Activated CD8-positive, alpha-beta memory T cell treated with anti-CD3 and anti-CD28 coated beads for 48 hours (primary cell): ENCODE measurements at places on chromosomes 1 and 21.

GRCh38 chr1:156284112-156284511, at the start of gene TMEM79:
Gene TMEM79 (plus strand): TSS chr1:156284325. CDS start chr1:156285227, 902 bp downstream.
- no peak for DNase-seq

GRCh38 chr1:96845464-96845863, 123.9 kb downstream of the PTBP2 start:
- no peak for DNase-seq

DNA sequence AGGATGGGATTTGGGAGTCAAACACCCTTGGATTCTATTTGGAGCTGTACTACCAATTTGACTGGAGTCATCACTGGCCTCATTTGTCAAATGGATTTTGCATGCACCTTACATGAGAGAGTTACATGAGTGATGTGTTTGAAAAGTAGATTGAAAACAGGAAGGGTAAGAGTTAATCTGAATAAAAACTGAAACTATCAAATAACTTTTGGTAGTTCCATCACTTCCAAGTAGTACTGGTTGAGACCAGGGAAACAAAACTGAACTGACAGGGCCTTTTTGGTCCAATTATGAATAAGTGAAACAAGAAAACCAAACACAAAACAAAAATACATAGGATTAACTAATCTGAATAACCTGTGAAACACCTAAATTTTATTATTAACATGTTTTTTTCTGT, 30.2 kb downstream of the NUCKS1 start:
- DNase-seq = no peak

GRCh38 chr1:68107771-68108170, 57.3 kb upstream of the DIRAS3 start:
- no peak for DNase-seq

DNA sequence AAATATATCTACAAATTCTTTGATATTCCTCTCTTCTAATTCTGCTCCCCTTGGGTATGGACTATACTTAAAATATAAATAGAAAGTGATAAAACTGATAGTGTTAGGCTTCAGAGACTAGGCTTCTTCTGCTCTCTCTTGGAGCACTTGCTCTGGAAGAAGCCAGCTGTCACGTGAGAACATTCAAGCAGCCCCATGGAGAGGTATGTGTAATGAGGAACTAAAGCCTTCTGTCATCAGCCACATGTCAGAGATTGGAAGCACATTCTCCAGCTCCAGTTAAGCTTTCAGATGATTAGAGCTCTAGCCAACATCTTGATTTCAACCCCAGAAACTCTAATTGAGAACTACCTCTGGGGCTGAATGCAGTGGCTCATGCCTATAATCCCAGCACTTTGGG, 34.3 kb downstream of the XKR8 start:
- DNase-seq = no peak

DNA sequence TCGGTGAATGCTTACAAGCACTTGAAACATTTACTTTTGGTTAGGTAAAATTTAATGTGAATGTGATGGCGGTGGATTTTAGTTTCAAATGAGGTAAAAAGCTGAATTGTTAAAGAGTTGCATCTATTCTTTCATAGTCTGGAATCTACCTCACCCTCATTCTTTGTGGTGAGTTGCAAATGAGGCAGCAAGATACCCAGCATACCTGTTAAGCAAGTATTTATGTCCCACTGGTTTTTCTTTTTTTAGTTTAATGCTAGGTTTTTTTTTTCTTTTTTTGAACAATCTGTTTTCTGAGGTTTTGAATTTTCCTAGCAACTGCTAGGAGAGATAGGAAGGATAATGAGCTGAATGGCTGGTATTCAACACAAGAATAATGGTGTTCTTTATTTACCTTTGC, 127.9 kb upstream of the CACYBP start:
- DNase-seq = no peak

- no peak for DNase-seq
Observed at GRCh38 chr1:74835051-74835450, 102.1 kb downstream of the TYW3 start.

DNA sequence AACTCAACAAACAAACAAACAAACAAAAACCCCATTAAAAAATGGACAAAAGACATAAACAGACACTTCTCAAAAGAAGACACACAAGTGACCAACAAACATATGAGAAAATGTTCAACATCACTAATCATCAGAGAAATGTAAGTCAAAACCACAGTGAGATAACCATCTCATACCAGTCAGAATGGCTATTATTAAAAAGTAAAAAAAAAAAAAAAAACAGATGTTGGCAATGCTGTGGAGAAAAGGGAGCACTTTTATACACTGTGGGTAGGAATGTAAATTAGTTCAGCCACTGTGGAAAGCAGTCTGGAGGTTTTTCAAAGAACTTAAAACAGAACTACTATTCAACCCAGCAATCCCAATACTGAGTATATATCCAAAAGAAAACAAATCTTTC, 94.7 kb downstream of the PLPP3 start:
- DNase-seq = no peak

- DNase-seq = no peak
Observed at GRCh38 chr1:20190256-20191160, 4.2 kb upstream of the PLA2G2C start.

GRCh38 chr1:54950006-54950368, 30.4 kb upstream of the TMEM61 start:
- no peak for DNase-seq

DNA sequence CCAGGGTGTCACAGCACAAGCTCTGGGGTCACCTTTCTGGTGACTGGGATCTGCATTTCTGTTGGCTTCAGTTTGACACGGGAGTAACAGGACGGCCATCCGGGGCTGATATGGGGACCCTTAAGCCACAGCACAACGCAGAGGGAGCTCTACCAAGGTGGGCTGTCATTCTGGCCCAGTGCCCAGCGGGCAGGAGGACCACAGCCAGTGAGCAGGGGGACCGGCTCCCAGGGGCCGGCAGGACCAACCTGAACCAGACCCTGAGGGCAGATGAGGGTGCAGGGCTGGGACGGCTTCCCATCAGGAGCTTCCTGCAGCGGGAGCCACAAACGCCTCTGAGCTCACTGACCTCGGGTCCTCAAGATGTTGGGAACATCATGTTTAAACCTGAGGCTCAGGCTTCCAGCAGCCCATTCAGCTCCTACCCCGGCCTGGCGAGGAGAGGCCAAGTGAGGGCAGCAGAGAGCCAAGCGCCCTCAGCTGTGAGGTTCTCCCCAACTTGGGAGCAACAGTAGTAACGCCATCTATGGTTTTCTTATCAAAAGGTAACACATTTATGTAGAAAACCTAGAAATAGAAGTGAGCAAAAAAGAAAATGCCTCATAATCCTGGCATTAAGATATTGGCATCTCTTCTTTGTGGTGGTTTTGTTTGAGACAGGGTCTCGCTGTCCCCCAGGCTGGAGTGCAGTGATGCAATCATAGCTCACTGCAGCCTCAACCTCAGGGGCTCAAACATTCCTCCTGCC, 26.8 kb downstream of the TMEM201 start:
- DNase-seq = no peak

GRCh38 chr1:159881622-159882526, 18.1 kb downstream of the CFAP45 start:
- no peak for DNase-seq

DNA sequence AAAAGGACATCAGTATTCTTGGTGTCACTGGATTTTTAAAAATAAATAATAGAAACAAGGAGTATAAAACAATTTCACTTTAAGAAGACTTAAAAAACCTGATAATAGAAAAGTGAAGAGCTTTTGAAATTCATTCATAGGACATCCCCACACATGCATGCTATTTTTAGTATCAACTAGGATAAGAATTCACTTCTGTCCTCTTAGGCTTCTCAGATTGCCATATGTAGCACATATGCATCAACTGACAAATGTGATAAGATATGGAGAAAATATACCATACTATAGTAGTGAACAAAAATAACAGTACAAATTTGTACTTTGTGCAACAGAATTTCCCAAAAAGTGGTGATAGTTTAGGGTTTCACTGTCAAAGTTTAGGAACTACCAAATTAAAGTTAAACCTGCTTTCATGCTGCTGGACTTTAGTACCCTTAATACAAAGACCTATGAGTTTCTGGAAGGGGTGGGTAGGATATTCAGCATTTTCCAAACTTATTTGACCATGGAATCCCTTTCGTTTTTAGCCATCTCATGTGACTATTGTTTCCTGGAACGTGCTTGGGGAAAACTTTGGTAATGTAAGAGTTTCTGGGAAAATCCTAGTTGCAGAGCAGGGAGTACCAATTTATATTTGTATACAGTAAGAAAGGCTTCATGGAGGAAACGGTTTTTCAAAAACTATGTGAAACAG, 19.8 kb downstream of the RPRD2 start:
- DNase-seq = no peak
